ENCODE measurements at places on chromosomes 13 and 19.

- no peak for DNase-seq
These were observed 15.1 kb upstream of the FOXO1 start for GRCh38 chr13:40681341-40682146.

DNA sequence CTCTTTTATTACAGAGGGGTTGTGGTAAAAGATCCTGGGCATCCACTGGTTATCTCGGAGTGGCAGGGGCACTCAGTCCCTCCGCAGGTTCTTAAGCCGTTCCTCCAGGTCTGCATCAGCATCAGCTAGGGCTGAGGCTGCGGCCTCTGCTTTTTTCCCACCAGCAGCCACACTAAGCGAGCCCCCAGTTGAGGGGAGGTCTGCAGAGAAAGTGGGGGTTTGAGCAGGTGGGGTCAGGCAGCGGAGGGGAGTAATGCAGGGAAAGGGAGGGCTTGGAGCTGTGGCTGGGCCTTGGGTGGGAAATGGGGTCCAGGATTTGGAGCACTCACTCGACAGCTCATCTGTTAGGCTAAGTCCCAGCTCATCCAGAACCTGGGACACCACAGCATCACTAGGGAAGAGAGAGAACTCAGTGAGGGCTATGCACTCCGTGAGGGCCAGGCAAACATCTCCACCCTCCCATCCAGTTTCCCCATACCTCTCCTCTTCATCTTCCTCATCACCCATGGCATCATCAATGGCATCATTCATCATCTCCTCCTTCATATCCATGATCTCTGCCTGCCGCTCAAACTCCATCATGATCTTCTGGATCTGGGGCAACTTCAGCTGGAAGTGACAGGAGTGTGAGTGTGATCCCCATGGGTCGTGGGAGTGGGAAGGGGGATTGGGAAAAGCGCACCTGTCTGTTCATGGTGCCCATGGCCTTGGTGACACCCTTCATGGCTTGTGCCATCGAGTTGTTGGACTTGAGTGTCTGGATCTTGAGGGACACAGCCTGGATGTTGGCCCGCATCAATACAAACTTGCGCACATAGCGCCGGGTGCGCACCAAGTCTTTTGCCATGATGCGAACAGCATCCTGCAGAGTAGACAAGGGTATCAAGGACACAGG is 3.1 kb downstream of the CHMP2A start:
- no peak for DNase-seq

DNA sequence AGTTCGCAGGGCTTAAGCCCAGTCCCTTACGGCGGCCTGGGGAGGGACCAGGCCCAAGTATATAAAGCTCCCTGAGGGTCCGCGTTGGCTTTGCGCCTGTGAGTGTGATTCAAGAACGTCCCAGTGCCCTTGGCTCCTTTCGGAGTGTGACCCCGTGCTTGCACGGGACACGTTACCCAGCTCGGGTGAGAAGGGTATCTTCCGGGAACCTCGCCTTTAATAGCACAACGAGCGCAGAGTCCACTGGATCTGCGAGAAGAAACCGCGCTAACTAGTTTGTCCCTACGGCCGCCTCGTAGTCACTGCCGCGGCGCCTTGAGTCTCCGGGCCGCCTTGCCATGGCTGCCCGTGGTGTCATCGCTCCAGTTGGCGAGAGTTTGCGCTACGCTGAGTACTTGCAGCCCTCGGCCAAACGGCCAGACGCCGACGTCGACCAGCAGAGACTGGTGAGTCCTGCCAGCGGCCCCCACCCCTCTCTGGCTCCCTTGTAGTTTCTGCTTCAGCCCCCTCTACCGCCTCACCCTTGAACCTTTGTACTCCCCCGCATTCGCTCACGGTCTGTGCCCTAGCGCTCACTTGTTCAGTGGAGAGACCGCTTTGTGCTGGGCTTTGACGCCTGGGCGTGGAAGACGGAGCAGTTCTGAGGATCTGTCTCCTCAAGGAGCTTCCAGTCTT is at the start of gene DNAJC15:
Gene DNAJC15, plus strand, starts transcription at position 298 of the 675 bp plus-strand sequence. Its CDS starts 41 bp downstream, at position 339.
- peak; percentile 63 for DNase-seq

- no peak for DNase-seq
These were observed 149.0 kb downstream of the SLITRK1 start for GRCh38 chr13:83733293-83733692.

DNA sequence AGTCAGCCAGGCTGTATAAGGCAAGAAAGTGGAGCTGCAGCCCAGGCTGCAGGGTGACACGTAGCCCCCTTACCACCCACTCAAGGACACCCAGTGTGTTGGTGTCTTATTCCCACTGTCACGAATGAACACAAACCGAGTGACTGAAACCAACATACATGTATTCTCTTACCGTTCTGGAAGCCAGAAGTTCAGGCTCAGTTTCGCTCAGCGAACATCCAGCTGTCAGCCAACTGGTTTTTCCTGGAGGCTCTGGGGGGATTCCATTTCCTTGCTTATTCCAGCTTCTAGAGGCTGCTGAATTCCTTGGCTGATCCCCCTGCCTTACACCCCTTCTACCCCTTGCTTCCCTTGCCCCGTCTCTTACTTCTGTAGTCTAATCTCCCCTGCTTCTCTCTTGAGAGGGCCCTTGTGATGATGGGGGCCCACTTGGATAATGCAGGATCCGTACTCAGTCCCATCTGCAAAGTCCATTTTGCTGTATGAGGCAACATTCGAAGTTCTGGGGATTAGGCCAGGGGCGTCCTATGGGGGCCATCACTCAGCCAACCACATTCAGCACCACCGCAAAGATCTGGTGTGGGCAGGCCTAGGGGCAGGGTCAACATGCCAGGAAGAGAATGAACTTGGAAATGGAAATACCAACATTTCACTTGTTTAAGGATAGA is 47.3 kb upstream of the MTIF3 start:
- no peak for DNase-seq

GRCh38 chr19:12783849-12784393 is 7.4 kb upstream of the JUNB start:
- DNase-seq = no peak

GRCh38 chr19:35592226-35592625 is 6.3 kb downstream of the PMIS2 start:
- DNase-seq = no peak

GRCh38 chr13:45807520-45808099 is 43.9 kb downstream of the SIAH3 start:
- no peak for DNase-seq

DNA sequence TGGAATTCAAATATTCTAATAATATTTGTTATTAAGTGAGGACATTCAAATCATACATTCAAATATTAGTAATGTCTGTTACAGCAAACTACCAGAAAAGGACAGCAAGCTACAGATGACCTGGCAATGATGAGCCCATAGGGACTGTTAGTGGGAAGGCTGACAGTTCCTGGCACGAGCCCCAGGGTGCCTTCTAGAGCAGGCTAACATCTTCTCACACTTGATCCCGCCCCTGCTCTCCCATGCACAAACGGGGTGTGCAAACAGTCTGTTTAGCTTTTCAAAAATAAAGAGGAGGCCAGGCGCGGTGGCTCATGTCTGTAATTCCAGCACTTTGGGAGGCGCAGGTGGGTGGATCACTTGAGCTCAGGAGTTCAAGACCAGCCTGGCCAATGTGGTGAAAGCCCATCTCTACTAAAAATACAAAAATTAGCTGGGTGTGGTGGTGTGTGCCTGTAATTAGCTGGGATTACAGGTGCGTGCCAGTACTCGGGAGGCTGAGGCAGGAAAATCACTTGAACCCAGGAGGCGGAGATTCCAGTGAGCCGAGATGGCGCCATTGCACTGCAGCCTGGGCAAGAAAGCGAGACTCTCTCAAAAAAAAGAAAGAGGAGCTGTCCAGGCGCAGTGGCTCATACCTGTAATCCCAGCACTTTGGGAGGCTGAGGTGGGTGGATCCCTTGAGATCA is 9.6 kb upstream of the GARRE1 start:
- DNase-seq = no peak

DNA sequence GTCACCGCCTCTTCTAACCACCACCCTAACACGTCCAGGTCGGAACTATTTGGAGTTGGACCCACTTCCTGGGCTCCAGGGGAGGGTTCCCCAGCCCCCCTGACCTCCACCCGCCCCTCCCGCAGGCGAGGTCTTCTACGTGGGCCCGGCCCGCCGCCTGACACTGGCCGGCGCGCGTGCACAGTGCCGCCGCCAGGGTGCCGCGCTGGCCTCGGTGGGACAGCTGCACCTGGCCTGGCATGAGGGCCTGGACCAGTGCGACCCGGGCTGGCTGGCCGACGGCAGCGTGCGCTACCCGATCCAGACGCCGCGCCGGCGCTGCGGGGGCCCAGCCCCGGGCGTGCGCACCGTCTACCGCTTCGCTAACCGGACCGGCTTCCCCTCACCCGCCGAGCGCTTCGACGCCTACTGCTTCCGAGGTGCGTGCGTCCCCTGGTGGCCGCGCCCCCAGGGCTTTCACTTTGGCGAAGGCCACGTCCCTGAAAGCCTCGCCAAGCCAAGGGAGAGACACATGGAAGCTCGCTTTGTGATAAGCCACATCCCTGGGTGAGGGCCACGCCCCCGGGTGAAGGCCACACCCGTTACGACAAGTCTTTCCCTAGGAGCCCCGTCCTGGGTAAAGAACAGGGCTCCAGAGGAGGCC is 13.2 kb downstream of the NCAN start:
- peak; percentile 50 for DNase-seq

GRCh38 chr13:48232420-48233045 is 473 bp upstream of the ITM2B start:
- DNase-seq = no peak

GRCh38 chr19:46191972-46192371 is 37.6 kb upstream of the IGFL1 start:
- DNase-seq = no peak

DNA sequence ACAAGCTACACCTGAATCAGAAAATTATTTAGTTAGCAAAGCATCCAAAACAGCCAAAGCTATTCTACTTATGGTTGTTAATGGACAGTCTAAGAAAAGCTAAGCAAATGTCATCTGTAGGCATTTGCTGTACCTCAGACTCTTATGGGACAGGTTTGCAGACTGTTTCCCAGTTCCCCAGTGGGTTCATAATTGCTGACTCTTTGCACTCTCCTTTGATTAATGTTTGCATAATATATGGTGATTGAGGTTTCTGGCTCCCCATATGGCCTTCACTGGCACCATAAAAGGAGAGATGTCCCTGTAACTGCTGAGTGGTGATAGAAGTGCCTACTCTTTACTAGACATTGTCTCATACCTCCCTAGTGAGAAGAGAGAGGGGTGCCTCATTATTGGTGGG is 142.1 kb downstream of the GPC6 start:
- no peak for DNase-seq
